Right forelimb (tissue), 1 donor: ENCODE measurements at places on chromosomes 6 and 20.

DNA sequence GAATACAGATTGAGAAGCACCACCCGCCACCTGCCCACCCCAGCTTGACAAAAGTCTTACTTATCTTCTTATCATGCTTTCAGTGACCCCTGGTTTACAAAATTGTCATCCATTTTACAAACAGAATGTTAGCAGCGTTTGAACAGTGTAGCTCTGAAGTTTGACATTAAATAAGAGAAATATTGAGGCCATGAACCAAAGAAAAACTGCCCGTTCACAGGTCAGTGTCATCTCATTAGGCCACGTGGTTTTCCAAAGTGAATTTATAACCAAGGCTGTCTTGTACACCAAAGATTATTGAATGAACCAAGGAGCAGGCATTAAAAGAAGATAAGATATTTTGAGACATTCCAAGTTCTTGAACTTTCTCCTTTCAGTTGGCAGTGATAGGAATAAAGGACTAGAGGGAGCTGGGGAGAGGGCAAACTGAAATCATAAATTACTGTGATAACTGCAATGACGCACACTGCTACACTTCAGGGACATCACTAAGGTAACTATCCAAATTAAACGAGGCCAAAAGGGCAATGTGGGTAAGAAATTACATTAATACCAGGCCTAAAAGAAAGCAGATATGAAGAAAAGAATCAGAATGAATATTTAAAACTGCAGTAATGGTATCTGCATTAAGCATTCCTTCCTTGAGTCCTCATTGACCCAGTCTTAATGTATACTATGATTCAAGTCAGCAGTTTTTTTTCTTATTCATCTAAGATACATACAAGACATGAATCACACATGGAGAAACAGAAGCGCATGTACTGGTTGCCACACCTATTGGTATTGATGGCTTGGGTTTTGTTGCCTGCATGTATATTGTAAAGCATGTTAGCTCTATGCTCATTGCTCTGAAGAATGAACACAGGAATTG is 159.8 kb upstream of the ARG1 start:
- no peak for DNase-seq

DNA sequence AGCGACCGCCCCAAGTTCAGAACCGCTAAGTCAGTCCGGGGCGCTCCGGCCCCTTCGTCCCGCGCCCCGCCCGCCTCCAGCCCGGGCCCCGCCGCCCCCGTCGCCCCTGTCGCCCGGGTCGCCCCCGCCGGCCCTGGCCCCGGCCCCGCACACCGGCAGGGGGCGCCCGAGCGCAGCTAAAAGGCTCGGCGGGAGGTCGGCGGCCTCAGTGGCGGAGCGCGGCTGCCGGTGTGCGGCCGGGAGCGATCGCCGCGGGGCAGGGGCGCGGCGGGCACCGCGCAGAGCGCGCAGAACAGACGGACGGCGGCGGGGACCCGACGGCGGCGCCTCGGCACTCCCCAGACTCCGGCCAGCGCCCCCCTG is at the start of gene FNDC1:
Gene FNDC1 (plus strand): TSS at position 208 of the 363 bp plus-strand sequence. CDS start 197 bp downstream, outside the sequence.
- peak; percentile 83 for DNase-seq

- DNase-seq, result no peak
Measured at GRCh38 chr6:88547768-88548167, 381.6 kb upstream of the CNR1 start.

DNA sequence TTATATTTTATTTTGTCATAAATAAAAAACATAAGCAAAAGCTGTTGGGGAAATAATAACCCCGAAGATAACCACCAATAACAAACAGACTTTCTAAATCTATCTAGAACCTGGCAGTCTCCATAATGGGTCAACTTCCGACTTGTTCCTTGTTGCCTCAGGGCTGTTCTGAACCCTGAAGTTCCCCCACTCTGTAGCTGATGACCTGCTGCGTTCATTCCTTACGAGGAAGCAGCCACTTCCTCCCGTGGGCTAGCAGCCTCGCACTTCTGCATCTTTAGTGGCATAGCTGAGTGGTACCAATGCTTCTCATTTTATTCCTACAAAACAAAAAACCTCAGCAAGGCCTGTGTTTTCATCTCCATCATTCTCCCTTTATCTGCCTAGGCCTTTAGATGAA is 103.0 kb downstream of the PLEKHG1 start:
- DNase-seq, result no peak

GRCh38 chr6:96153775-96154174 is 138.0 kb downstream of the FUT9 start:
- no peak for DNase-seq

DNA sequence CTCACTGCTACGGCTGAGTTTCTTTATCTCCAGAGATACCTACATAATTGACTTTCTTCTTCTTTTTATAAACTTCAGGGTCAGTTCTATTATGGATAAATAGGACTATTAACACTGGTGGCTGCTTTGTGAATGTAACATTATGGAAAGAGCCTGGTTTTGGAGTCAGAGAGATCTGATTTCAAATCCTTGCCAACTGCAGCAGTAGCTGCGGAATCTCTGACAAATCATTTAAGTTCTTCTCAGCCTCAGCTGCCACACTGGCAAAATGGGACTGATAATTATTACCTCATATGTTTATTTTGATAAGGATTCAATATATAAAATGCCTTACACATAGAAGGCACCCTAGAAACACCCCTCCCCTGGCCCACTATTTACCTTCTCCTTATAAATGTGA is 160.5 kb downstream of the BACH2 start:
- DNase-seq, result no peak

- DNase-seq, result no peak
Measured at GRCh38 chr20:45029884-45030283, 63.6 kb downstream of the STK4 start.

DNA sequence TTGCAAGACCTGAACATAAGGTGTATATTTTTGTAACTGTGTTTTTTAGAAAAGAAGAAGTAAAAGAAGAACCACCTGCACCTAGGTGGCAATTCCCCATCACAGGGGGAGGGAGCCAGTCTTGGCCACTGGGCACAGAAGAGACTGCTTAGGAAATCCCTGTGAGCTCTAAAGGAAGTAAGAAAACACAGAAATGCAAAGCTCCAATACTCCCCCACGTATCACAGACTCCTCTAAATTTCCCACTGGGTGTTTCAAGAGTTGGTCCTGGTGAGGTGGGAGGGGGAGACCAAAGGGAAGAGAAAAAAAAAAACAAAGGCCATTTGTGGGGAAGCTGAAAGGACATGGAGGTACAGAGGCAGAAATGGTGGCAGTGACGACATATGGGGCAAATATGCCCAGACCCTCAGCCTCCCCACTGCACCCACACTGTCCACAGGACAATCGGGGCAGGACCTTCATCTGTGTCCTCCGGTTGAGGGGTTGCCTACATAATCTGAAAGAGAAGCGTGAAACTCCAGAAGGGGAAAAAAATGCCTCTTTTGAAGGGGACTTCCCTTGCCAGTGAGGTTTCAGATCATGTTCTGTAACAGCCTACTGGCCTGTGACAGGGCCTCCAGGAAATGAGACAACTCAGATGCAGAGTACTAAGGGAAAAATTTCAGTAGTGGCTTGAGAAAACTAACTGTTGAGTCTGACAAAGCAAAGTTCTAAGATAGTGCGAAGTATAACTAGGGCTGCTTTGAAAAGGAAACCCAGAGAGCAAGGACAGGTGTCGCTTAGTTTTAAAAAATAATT is 226.2 kb upstream of the MARCKS start:
- DNase-seq, result no peak

- peak; percentile 56 for DNase-seq
Measured at GRCh38 chr20:57282670-57283361, 16.4 kb upstream of the BMP7 start.
